ENCODE measurements at places on chromosomes 3 and 15.
A peak's percentile ranks its signal among the peaks of the same experiment; 100 is the strongest.

DNA sequence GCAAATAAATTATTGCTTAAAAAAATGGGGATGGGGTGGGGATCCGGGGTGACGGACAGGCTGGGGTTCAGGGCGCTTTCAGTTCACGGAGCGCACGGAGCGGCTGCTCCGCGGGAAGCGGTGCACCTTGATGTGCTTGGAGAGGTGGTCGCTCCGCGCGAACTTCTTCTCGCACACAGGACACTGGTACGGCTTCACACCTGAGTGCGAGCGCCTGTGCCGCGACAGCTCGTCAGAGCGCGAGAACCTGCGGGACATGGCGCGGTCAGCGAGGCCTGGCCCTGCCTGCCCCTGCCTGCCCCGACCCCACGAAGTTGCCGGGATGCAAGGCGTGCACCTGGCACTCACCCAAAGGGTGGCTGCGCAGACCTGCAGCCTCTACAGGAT, 13.6 kb downstream of the KLF15 start:
- H3K27me3 ChIP-seq: no peaks in the 10 kb centered on the region
- peak; percentile 11 for DNase-seq
- no peak overlapping the region for H3K4me3 ChIP-seq
- H3K27ac ChIP-seq: no peak overlapping the region
- H3K36me3 ChIP-seq: peaks cover 27% of the 10 kb centered on the region
- H3K4me1 ChIP-seq: peaks cover 3% of the 10 kb centered on the region

DNA sequence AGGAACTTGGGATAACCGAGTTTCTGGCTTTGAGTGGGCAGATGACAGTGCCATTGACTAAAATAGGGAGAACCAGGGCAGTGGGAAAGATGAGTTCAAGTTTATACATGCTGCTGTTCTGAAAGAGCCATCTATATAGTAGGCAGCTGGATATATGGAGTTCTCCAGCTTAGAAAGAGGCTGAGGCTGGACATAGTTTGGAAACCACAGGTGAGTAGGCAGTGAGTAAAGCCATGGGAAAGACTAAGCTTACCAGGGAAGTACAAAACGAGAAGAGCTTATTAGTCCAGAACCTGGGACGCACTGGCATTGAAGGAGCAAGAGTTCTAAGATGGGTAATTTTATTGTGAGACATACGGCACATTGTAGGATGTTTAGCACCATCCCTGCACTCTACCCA, 54.2 kb downstream of the MSL2 start:
- no peaks in the 10 kb centered on the region for H3K36me3 ChIP-seq
- H3K27me3 ChIP-seq: no peaks in the 10 kb centered on the region
- H3K4me1 ChIP-seq: peaks cover 12% of the 10 kb centered on the region
- peak overlapping the region; percentile 23 for H3K27ac ChIP-seq
- H3K4me3 ChIP-seq: no peak overlapping the region

GRCh38 chr15:74787251-74788041, 5.6 kb downstream of the CSK start:
- no peaks in the 10 kb centered on the region for H3K27me3 ChIP-seq
- H3K4me1 ChIP-seq: peaks cover 36% of the 10 kb centered on the region
- no peaks in the 10 kb centered on the region for H3K36me3 ChIP-seq
- no peak overlapping the region for H3K27ac ChIP-seq
- no peak for DNase-seq

GRCh38 chr3:31035681-31036080, 141.2 kb upstream of the GADL1 start:
- no peaks in the 10 kb centered on the region for H3K36me3 ChIP-seq
- no peaks in the 10 kb centered on the region for H3K4me1 ChIP-seq
- H3K4me3 ChIP-seq: no peak overlapping the region
- no peaks in the 10 kb centered on the region for H3K27me3 ChIP-seq
- H3K27ac ChIP-seq: no peak overlapping the region
- no peak for DNase-seq

DNA sequence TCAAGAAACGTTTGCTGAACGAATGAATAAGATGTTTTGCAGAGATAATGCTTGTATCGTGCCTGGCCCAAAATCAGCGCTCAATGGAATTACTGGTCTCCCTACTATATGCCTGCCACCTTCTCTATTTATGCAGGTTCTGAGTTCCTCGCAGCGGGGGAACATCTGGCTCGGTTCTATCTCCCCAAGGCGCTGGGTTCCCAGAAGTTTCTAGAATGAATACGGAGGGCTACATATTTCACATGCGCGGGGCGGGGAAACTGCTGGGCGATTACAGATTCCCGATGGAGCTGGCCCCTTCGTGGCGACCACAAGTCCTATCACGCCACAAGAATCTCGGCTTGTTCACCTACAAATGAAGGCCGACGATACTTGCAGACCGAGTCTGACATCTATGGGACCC, 411 bp upstream of the EIF2B5 start:
- H3K27ac ChIP-seq: peak overlapping the region; percentile 75
- H3K4me3 ChIP-seq: peak overlapping the region; percentile 98
- no peaks in the 10 kb centered on the region for H3K27me3 ChIP-seq
- no peaks in the 10 kb centered on the region for H3K36me3 ChIP-seq
- peaks cover 11% of the 10 kb centered on the region for H3K4me1 ChIP-seq

- no peak overlapping the region for H3K4me3 ChIP-seq
- H3K27me3 ChIP-seq: no peaks in the 10 kb centered on the region
- no peaks in the 10 kb centered on the region for H3K36me3 ChIP-seq
Measured at GRCh38 chr3:157354254-157354653, 82.4 kb upstream of the PTX3 start.

DNA sequence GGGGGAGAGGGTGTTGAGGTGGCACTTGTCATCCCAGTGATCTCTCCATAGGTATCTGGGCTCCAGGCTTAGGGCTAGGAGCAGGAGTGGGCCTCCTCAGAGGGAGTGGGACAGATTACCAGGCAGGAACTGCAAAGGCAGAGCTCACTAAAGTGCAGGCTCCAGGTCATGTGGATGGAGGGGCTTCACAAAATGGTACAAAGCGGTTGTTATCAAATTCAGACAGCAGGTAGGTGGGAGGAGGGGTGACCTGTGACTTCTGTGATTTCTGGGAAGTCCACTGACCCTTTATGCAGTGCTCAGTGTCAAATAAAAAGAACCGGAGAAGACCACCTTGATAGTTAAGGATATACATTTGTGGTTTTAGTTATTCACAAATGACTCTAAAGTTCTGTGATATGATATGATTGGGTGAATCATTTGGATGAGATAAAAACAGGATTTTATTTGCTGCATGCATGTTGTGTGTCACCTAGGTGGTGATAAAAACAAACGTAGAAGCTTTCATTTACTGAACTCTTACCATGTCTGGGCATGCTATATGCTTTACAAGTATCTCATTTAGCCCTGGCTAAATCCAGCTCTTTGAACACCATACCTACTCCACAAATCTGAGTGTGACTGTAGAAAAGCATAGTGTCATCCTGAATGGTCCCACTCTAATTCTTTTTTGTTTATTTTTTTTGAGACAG, 20.2 kb downstream of the ST6GAL1 start:
- H3K4me1 ChIP-seq: no peaks in the 10 kb centered on the region
- DNase-seq: no peak
- no peak overlapping the region for H3K4me3 ChIP-seq
- no peaks in the 10 kb centered on the region for H3K27me3 ChIP-seq

DNA sequence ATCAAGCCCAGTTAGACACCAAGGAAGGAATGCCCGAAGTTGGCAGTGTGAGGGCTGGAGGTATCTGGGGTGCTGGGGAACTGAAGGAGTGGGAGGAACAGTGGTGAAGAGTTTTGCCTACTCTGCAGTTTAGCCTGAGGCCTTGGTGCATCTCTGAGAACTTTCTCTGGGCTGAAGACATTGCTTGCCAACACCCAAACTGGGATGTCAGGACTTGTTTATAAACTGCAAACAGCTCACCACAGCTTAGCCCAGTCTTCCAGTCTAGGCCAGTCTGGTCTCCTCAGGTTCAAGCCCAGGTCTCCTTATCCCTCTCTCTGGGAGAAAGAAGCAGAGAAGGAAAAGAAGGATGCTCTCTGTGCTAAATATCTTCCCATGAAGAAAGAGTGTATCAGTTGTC, 68.0 kb upstream of the BOC start:
- no peak overlapping the region for H3K4me3 ChIP-seq
- no peaks in the 10 kb centered on the region for H3K27me3 ChIP-seq
- no peaks in the 10 kb centered on the region for H3K4me1 ChIP-seq
- no peak for DNase-seq
- H3K36me3 ChIP-seq: no peaks in the 10 kb centered on the region

- no peaks in the 10 kb centered on the region for H3K36me3 ChIP-seq
- peak; percentile 56 for DNase-seq
- H3K4me3 ChIP-seq: no peak overlapping the region
- no peaks in the 10 kb centered on the region for H3K4me1 ChIP-seq
Measured at GRCh38 chr3:140736863-140737460, 59.1 kb downstream of the TRIM42 start.

DNA sequence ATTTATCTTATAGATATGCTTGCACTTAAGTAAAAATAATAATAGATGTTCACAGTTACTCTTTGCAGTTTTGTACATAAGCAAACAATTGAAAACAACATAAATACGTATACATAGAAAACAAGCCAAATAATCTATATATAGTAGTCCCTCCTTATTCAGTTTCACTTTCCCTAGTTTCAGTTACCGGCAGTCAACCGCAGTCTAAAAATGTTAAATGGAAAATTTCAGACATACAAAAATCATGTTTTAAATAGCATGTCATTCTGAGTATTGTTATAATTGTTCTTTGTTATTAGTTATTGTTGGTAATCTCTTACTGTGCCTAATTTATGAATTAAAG, 262.0 kb downstream of the CGGBP1 start:
- no peak overlapping the region for H3K27ac ChIP-seq
- no peaks in the 10 kb centered on the region for H3K36me3 ChIP-seq
- no peak overlapping the region for H3K4me3 ChIP-seq
- H3K4me1 ChIP-seq: no peaks in the 10 kb centered on the region
- no peak for DNase-seq

- H3K4me1 ChIP-seq: no peaks in the 10 kb centered on the region
- H3K4me3 ChIP-seq: no peak overlapping the region
- no peaks in the 10 kb centered on the region for H3K36me3 ChIP-seq
- no peak for DNase-seq
- H3K27me3 ChIP-seq: no peaks in the 10 kb centered on the region
Measured at GRCh38 chr3:106251160-106251892, 382.5 kb upstream of the CBLB start.

- peak overlapping the region; percentile 56 for H3K27ac ChIP-seq
- peak overlapping the region; percentile 61 for H3K4me3 ChIP-seq
- no peak for DNase-seq
- H3K4me1 ChIP-seq: peaks cover 7% of the 10 kb centered on the region
Measured at GRCh38 chr15:101250341-101250831, 1.5 kb downstream of the CHSY1 start.

GRCh38 chr3:78858910-78859309, 908.9 kb downstream of the ROBO1 start:
- H3K27ac ChIP-seq: no peak overlapping the region
- H3K4me3 ChIP-seq: no peak overlapping the region
- no peaks in the 10 kb centered on the region for H3K4me1 ChIP-seq
- no peaks in the 10 kb centered on the region for H3K27me3 ChIP-seq
- H3K36me3 ChIP-seq: no peaks in the 10 kb centered on the region
- no peak for DNase-seq

DNA sequence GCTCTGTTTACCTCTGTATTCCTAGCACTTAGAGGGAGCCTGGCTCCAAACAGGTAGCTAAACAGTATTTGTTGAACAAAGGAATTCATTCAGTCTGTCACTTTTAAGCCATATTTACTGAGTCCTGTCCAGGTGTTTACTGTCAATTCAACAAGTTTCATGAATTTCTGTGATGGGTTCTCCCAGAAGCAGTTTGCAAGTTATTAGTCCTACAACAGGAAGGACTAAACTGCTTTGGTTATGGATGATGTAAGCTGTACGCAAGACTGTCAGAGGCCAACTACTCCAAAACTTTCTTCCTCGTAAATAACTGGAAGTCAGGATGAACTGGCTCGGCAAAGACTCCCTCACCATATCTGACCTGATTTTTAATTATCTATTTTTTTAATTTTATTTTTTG, 25.1 kb downstream of the STIMATE start:
- H3K4me1 ChIP-seq: peaks cover 4% of the 10 kb centered on the region
- no peak overlapping the region for H3K4me3 ChIP-seq

GRCh38 chr15:28078191-28078719, 20.9 kb downstream of the OCA2 start:
- no peaks in the 10 kb centered on the region for H3K4me1 ChIP-seq
- H3K27ac ChIP-seq: no peak overlapping the region
- no peaks in the 10 kb centered on the region for H3K36me3 ChIP-seq
- no peak for DNase-seq
- H3K27me3 ChIP-seq: no peaks in the 10 kb centered on the region

DNA sequence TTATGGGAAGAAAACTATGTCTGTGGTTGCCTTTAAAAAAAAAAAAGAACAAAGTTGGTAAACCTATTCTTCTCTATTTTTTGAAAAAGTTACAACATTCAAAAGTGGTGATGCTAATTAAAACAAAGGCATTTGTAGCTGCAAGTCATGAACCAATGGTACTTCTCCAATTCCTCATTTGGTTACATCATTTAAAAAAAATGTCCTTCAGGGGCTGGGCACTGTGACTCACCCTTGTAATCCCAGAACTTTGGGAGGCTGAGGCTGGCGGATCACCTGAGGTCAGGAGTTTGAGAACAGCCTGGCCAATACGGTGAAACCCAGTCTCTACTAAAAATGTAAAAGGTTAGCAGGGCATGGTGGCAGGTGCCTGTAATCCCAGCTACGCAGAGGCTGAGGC, 574.6 kb downstream of the VGLL3 start:
- no peaks in the 10 kb centered on the region for H3K4me1 ChIP-seq
- DNase-seq: no peak
- H3K36me3 ChIP-seq: no peaks in the 10 kb centered on the region
- H3K4me3 ChIP-seq: no peak overlapping the region
- H3K27me3 ChIP-seq: no peaks in the 10 kb centered on the region
- H3K27ac ChIP-seq: no peak overlapping the region

- H3K4me1 ChIP-seq: peaks cover 12% of the 10 kb centered on the region
- DNase-seq: no peak
- no peak overlapping the region for H3K4me3 ChIP-seq
- H3K27ac ChIP-seq: no peak overlapping the region
Measured at GRCh38 chr3:155872904-155873646, 2.6 kb downstream of the GMPS start.

GRCh38 chr3:13686367-13687160, 137.6 kb downstream of the FBLN2 start:
- no peaks in the 10 kb centered on the region for H3K4me1 ChIP-seq
- H3K36me3 ChIP-seq: no peaks in the 10 kb centered on the region
- H3K27me3 ChIP-seq: no peaks in the 10 kb centered on the region
- no peak overlapping the region for H3K27ac ChIP-seq

- H3K27ac ChIP-seq: peak overlapping the region; percentile 46
- no peaks in the 10 kb centered on the region for H3K27me3 ChIP-seq
- no peaks in the 10 kb centered on the region for H3K36me3 ChIP-seq
- no peak overlapping the region for H3K4me3 ChIP-seq
- H3K4me1 ChIP-seq: no peaks in the 10 kb centered on the region
Measured at GRCh38 chr15:70474471-70475406, 288.6 kb downstream of the UACA start.

Measured in pancreas (tissue), 10 donors.